ENCODE measurements at places on chromosomes 6 and 20.
A peak's percentile ranks its signal among the peaks of the same experiment; 100 is the strongest.

- no peak for DNase-seq
Observed at GRCh38 chr20:24787071-24787470, 162.0 kb upstream of the CST7 start.

DNA sequence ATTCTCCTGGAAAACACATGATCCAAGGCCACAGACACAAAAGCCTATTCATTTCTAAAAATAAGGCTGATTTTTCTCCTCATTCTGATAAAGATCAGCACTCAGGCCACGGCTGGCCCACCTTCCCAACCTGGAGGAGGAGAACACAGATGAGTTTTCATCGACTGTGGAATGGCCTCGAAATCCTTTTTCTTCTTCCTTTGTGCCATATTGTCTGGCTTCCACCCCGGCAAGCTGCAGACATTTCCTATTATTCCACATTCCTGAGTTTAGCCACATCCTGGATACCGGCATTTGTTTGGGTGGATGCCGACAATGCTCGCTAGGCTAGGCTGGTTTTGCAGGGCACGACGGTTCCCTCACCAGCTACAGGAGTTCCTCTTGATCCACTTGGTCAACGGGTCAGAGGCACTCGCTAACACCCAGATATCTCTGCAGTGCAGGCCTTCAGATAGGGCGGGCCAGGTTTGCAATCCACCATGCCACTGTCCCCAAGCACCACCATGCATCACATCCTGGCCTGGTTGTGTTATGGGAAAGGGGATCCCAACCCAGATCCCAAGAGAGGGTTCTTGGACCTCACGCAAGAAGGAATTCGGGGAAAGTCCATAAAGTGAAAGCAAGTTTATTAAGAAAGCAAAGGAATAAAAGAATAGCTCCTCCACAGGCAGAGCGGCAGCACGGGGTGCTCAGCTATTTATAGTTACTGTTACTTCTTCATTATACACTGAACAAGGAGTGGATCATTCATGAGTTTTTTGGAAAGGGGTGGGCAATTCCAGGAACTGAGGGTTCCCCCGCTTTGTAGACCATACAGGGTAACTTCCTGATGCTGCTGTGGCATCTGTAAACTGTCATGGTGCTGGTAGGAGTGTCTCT, 4.2 kb upstream of the CTSZ start:
- DNase-seq = peak; percentile 91

- no peak for DNase-seq
Observed at GRCh38 chr20:7798176-7798575, 142.1 kb downstream of the HAO1 start.

- peak; percentile 32 for DNase-seq
Observed at GRCh38 chr6:21694168-21694567, 100.6 kb downstream of the SOX4 start.

DNA sequence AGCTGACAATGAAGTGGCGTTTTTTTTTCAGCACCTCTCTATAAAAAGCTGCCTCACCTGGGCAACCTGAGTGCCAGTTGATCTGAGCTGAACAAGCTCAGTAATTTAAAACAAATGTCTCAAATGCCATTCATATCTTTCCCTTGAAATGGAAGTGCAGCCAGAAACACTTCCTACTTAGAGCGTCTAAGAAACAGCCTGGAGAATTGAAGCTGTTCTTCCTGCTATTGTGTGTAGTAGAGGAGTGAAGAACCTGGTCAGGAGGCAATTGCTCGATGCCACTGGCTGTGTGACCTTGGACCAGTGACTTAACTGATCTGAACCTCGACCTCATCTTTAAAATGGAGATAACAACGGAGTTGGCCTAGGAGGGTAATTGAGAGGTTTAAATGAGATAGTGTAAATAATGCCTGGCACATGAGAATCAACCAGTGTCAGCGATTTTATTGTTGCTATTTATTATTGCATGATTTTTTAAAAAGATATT, 95.4 kb upstream of the FOXQ1 start:
- DNase-seq = no peak

Measured in ACHN (cell line).